NCI-H1092 treated with DMSO at 0.1 percent for 48 hours (cell line): ENCODE measurements at places on chromosomes 2 and 18.

- DNase-seq: no peak
These were observed 82.4 kb downstream of the CTIF start for GRCh38 chr18:48621240-48621639.

DNA sequence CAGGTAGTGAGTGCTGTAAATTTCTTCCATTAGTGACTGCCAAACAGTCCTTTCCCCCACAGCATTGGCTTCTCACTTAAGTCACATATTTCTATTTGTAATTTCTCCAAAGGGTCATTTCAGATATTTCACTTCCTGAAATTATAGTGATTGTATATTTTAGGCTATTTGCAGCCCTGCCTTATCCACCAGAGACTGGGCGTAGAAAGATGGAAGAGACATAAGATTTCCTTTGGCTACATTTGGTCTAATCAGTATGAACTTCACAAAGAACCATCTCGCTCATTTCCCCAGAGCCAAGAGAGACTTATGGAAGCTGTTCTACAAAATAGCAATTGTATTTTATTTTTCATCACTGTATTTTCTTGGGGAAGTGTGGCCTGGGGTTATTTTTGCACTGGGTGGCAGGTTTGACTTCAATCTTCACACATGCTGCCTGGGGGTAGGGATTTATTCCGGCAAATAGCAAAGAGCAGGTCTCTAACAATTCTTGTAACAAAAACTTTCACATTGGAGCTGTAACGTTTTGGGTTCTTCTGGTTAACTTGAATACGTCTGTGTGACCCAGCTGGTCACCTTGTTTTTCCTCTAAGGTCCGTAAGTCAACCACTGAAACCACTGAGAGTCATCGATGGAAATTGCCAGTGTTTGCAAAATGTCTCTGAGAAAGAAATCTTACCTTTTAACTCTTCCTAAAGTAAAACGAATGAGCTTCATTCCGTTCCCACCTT lies 170.6 kb upstream of the SERPINE2 start:
- DNase-seq: no peak

DNA sequence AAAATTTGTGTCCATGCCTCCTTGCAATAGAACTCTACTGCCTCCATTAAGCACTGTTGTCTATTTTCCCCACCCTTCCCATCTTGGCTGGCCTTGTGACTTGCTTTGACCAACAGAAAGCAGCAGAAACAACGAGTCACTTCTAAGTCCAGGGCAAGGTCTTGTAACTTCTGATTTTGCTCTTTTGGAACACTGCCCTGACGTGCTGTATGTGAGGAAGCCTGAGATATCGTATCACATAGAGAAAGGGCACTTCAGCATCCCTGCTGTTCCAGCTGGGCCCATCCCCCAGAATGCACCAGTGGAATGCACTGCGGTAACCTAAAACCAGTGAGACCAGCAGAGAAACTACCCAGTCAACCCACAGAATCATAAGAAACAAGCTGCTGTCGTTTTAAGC lies 28.1 kb downstream of the NCKAP1 start:
- DNase-seq: no peak

- peak; percentile 29 for DNase-seq
These were observed 206.3 kb downstream of the ARL6IP6 start for GRCh38 chr2:152924722-152925121.

DNA sequence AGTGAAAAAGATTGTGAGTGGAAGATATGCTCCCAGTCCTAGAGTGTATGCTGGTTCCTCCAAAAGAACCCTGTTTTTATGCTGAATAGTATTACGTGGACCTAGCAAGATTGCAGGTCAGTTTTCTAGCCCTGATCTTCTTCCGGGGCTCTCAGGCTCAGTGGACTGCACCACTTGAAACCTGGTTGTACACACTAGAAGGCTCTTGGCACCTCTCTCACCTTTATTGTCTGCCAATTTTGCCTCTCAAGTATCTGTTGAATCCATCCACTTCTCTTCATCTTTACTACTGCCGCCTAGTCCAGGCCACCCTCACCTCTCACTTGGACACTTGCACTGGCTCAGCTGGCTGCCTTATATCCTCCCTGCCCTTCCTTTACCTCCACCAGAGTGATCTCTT lies 16.8 kb downstream of the TTC39C start:
- DNase-seq: peak; percentile 36

DNA sequence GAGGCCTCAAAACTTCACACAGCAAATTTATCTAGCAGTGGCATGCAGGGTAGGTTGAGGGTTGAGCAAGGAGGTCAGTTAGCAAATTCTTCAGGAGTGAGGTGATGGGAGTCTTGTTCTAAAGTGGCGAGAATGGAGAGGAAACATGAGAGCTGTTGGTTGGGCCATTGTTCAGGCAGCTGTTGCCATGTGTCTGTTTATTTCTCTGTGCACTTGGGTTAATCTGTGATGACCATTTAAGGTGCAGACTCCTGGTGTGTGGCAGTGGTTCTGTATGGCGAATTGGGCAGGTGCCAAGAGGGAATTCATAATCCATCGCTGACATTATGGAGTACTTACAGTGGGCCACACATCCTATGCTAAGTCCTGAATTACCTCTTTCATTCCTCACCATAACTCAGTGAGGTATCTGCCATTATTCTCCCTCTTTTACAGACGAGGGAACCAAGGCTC lies 30.4 kb downstream of the TMEM178A start:
- DNase-seq: peak; percentile 85

DNA sequence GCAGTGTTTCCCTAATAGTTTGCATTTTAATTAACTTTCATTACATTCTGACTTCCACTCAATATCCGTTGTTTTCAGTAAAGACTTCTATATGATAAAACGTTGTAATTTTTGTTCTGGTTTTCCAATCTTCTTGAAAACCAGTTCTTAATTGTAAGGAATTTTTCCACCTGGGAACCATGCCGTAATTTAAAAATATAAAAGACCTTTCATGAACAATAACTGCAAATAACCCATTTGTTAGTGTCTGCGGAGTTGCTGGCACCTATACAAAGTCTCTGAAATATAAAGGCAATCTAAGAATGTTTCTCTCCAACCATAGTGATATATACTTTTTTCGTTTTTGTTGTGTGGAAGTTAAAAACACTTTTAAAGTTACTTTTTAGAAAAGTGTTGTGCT lies 7.7 kb upstream of the SATB2 start:
- DNase-seq: no peak
